ENCODE measurements at places on chromosomes 2 and 18. TPM values are rescaled to one million over a fixed set of nuclear protein-coding genes. Genes with fewer than 3 reads are reported as not detected.

DNA sequence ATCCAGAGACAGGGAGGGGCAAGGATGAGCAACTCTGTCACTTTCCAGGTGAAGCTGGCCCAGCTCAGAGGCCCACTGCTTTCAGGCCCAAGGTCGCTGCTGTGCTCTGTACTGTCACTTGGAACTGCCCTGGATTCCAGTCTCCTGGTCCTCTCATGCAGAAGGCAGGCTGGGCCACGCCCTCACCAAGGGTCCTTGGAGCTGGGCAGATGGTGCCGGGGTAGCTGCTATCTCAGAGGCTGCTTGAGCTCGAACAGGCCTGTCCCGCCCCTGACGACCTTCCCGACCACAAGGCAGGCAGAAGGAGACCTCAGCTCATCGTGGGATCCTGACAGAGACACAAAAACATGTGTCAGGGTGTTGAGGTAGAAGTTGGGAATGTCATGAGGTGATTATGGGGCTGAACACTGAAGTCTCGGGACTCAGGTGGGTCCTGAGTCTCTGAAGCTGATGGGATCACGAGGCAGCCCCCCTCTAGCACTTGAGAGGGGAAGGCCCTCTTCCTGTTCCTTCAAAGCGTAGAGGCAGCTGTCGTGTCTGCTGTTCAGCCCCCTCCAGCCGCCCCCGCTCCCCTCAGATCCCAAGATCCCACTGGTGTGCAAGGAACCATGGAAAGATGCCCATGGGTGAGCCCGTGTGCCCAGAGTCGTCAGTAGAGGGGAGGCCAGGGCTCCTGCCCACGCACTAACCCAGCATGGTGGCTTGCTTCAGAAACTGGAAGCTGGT is 78.3 kb downstream of the POLR1A start:
- no peak for DNase-seq

DNA sequence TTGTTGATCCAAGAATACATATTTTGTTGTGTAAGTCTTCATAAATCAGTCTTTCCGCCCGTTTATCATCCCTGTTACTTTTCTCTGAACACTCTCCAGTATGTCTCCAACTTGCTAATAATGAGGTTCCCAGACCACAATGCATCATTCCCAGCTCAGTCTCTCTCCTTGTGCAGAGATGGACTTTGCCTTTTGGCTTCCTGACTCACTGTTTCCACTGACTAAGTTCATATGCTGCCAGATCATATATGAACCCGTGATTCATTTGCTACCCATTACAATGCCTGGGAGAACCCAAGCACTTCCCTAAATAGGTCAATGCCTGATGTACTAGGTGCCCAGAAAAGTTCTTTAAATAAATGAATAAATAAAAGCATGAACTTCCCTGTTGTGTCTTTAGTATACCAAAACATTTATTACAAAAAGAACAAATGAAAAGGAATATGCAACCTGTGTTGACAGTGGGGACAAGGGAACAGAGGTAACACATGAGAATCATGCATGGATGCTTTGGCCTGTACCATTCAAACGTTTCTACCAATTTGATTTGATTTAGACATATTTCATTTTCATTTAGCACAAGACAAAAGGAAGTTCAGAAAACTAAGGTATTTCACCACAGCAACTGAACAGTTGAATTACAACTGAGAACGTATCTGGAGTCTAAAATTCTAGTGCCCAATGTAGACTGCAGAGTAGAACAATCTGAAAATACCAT is 215.4 kb upstream of the HNRNPA3 start:
- no peak for DNase-seq

DNA sequence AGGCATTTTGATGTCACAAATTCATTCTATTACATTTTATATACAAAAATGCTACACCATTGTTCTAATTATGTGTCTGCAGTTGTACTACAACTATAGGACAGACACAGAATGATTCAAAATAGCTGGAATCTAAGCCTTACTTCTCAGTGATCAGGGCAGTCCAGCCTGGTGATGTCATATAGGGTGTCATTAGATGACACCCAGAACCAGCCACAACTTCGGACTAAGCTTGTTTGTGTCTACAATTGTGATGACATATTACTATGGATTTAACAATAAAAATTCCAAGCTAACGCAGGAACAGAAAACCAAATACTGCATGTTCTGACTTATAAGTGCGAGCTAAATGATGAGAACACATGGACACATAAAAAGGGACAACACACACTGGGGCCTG is 31.0 kb downstream of the M1AP start:
- no peak for DNase-seq

DNA sequence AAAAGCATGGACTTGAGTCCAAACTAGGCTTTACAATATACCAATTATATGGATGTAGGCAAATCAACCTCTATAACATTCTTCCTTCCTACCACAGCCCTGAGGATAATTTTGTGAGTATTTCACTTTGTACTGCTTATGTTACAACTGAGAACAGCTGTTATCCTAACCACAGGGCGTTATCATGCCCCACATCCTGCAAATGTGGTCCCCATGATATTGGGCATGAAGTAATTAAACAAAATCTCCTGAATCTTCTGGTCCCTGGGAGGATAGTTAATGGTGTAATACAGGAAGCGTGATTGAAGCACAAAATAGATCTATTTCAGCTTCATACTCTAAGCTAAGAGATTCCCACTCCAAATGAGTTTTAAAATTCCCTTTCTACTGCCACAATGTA is 223.6 kb downstream of the CDH20 start:
- DNase-seq = peak; percentile 17

Gene FAM110C
- 1.2 TPM for total RNA-seq

DNA sequence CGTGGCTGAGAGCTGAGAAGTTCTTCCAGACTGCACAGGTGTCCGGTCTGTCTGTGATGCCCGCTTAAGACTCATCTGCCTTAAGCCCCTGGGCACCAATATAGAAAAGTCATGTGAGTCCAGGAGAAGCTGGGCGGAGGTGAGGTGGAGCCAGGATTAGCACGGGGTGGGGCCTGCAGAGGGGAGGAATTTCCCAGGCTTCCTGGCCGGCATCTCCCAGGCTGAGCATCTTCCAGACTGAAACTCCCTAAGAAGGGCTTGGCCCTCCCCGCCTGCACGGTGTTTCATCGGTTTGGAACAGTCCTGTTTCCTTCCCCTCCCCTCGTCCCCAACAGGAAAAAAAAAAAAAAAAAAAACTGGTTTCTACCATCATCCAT is 270.3 kb downstream of the ATAD2B start:
- DNase-seq = no peak

GRCh38 chr18:40864846-40865245 is 1090.2 kb upstream of the PIK3C3 start:
- no peak for DNase-seq

- DNase-seq = no peak
These were observed 26.0 kb upstream of the MEIS1 start for GRCh38 chr2:66408905-66409304.

DNA sequence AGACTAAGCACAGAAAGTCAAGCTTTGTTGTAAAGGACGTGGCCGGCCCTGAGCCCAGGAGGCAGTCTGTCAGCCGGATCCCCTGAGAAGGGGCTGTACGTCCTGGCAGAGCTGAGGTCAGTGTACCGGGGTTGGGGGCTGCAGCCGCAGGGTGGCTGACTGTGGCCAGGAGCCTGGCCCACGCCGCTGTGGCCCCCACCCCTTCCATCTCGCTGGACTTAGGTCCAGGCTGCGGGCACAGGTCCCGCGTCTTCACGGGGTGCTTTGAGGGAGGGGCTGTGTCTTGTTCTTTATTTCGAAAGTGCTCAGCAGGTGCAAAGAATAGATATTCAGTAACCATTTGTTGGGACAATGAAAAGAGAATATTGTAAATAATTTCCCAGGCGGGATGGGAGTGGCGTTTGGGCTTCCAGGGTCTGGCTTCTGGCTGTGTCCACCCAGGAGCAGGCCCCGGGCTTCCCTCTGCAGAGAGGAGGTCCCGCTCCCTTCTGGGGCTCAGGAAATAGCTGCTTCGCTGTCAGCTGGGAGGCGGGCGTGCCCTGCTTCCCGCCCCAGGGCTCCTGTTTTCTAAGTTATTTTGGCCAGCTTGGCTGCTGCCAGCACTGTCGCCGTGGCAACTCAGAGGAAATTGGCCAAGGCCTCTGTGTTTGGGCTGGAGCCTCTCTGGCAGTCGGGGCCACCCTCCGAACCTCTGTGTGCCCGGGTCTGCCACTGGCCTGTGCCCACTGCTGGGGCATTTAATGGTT is 7.4 kb downstream of the NFATC1 start:
- no peak for DNase-seq

- no peak for DNase-seq
These were observed 431.6 kb downstream of the METTL4 start for GRCh38 chr18:2139691-2140090.

Gene VWC2L
- total RNA-seq = not detected

DNA sequence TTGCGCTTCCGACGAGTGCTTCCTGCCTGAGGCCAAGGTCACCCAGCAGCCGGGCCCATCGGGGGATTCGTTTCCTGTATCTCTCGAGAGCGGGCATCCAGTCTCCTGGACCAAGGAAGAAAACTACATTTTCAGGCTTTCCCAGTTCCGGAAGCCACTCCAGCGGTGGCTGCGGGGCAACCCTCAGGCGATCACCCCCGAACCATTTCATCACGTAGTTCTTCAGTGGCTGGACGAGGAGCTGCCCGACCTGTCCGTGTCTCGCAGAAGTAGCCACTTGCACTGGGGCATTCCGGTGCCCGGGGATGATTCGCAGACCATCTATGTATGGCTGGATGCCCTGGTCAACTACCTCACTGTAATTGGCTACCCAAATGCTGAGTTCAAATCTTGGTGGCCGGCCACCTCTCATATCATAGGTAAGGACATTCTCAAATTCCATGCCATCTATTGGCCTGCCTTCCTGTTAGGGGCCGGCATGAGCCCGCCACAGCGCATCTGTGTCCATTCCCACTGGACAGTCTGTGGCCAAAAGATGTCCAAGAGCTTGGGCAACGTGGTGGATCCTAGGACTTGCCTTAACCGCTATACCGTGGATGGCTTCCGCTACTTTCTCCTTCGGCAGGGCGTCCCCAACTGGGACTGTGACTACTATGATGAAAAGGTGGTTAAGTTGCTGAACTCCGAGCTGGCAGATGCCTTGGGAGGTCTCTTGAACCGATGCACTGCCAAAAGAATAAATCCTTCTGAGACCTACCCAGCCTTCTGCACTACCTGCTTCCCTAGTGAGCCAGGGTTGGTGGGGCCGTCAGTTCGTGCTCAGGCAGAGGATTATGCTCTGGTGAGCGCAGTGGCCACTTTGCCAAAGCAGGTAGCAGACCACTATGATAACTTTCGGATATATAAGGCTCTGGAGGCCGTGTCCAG is 1.0 kb downstream of the MARS2 start:
- DNase-seq = no peak

- no peak for DNase-seq
These were observed 29.5 kb downstream of the SCN2A start for GRCh38 chr2:165268754-165269153.

- DNase-seq = no peak
These were observed 10.4 kb upstream of the ARID5A start for GRCh38 chr2:96526101-96526591.

DNA sequence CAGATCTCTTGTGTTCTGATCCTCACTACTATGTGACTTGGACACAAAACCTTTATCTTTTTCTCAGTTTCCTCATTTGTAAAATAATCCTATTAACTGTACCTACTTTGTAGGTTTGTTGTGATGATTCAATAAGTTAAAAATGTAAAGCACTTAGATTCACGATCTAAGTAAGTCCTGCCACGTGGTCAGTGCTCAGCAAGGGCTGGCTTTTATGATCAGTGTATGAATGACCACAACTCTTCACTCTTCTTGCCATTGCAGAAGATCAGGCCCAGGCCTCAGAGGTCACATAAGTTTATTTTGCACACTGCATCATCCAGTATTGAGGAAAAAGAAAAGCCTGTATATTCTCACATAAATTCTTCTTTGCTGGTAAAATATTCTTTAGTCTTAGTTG is 1192.5 kb upstream of the ACVR2A start:
- DNase-seq = no peak

GRCh38 chr2:173898178-173898668 is 67.0 kb downstream of the SP3 start:
- no peak for DNase-seq

Measured in esophagus muscularis mucosa (tissue), 4 donors.